ENCODE measurements at places on chromosomes 1 and 21. TPM values are rescaled to one million over a fixed set of nuclear protein-coding genes. Genes with fewer than 3 reads are reported as not detected.

GRCh38 chr21:30979054-30979453 is 59.2 kb downstream of the KRTAP19-8 start:
- DNase-seq, result no peak

IFI44L gene
- total RNA-seq, result 16.1 TPM

MYBPH gene
- not detected for total RNA-seq

GRCh38 chr1:159867664-159868026 is 5.2 kb upstream of the VSIG8 start:
- DNase-seq, result no peak

GRCh38 chr1:200729863-200730262 is 8.8 kb upstream of the CAMSAP2 start:
- no peak for DNase-seq

ACTL8 gene
- not detected for total RNA-seq

DNA sequence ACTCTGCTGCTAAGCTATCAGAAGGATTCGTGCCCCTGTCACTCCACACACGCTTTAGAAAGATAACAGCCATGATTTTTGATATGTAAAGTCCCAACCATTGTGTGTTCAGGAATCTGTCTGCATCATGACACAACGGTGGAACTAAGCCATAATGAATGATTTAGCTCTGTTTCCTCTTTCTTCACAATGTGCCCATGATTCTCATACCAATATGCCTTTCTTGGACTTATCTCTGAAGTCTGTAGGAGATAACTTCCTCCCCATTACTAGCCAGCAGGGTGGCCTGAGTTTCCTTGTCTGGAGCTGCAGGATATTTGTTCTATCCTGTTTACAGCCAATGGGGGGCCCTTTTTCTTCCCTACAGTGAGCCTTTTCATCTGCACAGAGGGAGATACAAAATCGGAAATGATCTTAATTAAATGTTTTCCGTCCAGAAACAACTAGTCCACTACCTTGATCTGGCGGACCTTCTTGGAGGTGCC is 511.7 kb downstream of the USP25 start:
- DNase-seq, result no peak

DNA sequence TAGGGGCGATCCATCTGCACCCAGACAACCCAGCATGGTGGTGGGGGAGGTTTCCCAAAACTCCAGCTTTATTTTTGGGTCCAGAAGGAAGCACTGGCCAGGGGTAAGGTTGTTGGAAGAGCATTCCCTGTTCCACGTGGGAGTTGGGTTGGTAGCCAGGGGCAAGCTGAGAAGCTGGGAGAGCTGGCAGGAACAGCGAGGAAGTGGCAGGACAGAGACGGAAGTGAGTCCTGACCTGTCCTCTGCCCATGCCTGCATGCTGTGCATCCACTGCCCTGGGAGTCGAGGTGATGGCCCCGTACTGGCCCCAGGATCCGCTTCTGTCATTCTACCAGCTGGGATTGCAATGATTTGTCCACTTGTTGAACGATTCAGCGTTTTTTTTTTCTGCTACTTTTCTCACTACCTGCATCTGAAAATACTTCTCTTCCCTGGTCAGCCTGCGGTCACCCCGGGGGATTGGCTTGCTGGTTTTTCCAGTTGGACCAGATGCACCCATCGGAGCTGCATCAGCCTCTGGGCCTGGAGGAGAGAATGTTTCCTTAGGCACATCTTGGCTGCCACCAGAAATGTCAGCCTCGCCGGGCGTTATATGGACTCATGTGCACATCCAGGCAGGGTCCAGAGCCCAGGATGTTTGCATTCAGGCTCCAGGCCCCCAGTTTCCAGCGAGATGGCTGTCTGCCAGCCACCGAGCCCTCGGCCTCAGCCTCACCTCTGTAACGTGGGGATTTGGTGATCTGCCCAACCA is 28.3 kb upstream of the TMPRSS2 start:
- no peak for DNase-seq

DNA sequence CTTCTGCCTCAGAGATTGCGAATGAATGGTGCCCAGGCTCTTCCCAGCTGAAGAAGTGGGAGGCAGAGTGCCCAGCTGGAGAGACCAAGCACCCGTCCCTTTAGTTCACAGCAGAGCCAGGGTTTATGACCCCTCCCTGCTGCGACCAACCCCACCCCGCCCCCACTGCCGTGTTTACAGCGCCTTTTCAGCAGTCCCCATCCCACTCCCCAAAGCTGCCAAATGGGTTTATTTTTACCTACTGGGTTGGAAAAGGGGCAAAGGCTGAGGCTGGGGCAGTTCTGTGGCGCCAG is 23.6 kb downstream of the DYRK3 start:
- no peak for DNase-seq

GGPS1 gene
- 75.6 TPM for total RNA-seq

DNA sequence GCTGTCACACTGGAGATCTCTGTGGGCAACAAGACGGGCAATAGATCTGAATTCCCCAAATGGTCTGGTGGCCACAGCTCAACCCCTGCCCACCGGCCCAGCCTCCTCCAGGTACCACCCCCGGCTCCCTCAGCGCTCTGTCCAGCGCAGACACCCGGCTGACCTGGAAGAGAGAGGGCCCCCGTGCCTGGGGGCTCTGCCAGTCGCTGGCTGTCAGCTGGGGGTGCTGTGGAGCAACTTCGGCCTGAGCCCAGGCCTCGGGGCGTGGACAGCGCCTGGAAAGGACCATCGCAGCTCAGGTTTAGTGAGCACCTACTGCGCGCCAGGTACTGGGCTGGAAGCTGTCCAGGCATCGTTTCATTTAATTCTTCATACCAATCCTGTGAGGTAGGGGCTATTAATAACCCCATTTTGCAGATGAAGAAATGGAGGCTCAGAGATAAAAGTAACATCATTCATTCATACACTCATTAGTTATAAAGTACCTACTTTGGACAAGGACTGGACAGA is 51.0 kb downstream of the AHDC1 start:
- DNase-seq, result no peak

- no peak for DNase-seq
These were observed 609.1 kb downstream of the PTPRC start for GRCh38 chr1:199247891-199248290.

DNA sequence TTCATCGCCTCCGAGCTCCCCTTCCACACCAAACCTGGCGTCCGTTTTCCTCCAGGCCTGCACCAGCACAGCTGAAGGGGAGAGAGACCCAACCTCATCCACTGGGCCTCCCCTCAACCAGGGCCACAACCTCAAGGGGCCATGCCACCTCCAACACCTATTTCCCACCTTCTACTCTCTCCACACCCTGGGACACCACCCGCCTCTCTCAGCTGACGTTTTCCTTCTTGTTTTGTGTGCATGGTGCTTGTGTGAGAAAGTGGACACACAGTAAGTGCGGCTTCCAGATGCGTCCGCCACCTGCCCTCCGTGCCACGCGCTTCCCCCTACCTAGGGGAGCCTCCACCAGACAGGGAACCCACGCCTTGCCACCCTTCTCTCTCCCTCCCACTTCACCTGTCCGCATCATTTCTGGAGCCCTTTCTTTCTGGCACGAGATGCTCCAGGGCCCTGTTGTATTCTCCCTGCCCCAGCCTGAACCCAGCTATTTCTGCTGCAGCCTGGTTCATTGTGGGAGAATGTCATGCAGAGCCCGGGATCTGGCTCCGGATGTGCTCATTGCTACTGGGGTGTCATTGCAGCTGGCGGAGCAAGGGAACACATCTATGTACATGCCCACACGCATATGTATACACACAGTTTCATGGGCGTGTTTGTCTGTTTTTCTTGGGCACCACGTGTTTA is 1.3 kb upstream of the GNB1 start:
- no peak for DNase-seq

GRCh38 chr21:14858311-14858710 is 206.5 kb downstream of the NRIP1 start:
- no peak for DNase-seq

- no peak for DNase-seq
These were observed 5.6 kb upstream of the PTCH2 start for GRCh38 chr1:44848456-44849181.

- no peak for DNase-seq
These were observed 22.2 kb downstream of the KCNN3 start for GRCh38 chr1:154847891-154848290.

HNRNPCL1 gene
- total RNA-seq, result not detected

LRRN2 gene
- 0.82 TPM for total RNA-seq

NMNAT1 gene
- total RNA-seq, result 3.4 TPM

SYPL2 gene
- total RNA-seq, result not detected

DNA sequence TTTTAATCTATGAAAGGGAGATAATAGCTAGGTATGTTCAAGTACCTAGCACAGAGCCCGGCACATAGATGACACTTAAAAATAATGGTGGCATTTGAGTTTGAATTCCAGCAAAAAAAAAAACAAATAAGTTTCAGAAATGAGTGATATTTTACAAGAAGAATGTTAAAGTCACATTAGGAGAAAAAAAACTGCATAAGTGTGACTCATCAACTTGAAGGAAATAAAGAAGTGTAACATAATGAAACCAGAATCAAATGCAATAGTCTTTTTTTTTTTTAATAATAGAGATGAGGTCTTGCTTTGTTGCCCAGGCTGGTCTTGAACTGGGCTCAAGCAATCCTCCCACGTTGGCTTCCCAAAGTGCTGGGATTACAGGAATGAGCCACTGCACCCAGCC is 17.1 kb downstream of the DNASE2B start:
- no peak for DNase-seq

DNA sequence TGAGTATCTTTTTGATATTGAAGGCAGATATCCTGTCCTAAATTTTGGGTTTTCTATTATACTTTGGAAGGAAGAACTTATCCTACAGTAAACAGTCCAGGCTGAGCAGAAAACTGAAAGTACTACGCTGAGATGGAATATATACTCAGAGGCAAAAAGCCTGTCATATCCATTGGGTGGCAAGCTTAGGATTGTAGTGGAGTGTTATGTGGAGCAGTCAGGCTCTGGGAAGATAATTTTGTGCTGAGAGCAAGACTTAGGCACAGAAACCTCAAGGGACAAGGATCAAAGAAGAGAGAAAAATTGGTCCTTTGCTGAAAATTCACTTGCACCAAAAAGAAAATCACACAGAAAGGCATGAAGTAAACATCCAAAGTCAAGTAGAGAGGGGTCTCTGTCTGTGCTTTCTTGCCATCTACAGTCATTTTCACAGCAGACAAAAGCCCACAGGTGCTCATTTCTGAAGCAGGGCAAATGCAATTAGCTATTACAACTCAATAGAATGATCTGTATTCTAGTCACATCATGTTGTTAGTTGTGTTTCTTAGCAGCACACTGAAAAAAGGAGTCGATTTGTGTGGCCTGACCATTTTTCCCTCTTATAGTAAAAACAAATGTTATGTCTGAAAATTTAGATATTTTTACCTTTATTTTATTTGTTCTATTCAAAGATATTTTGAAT is 38.5 kb downstream of the CRB1 start:
- DNase-seq, result no peak

GRCh38 chr21:44923480-44924084 is 2.9 kb upstream of the ITGB2 start:
- DNase-seq, result no peak

BTBD19 gene
- total RNA-seq, result 1.5 TPM

GRCh38 chr1:81364088-81364487 is 436.6 kb upstream of the ADGRL2 start:
- no peak for DNase-seq

CLIC6 gene
- not detected for total RNA-seq

GNG5 gene
- 78.3 TPM for total RNA-seq

TNFRSF14 gene
- 1.5 TPM for total RNA-seq

DNA sequence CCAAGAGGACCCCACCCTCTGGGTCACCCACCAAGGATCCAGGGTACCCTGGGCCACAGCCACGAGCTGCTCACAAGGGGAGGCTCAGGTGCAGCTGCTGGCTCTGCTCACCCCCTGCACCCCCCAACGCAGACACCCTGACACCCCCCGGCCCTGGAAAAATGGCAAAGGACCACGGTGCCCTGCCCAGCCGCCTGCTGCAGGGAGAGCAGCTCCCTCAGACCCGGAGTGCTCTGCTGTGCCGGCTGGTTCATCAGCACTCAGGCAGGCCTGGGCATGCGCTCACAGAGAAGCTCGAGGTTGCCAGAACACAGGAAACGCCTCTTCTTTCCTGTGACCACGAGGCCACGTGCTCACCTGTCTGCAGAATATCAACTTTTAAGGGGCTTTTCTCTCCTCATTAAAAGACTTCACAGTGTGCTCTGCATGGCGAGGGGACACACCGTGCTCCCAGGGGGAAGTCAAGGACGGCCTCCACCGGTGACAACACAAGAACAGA is 4.3 kb upstream of the C1QTNF12 start:
- no peak for DNase-seq

DNA sequence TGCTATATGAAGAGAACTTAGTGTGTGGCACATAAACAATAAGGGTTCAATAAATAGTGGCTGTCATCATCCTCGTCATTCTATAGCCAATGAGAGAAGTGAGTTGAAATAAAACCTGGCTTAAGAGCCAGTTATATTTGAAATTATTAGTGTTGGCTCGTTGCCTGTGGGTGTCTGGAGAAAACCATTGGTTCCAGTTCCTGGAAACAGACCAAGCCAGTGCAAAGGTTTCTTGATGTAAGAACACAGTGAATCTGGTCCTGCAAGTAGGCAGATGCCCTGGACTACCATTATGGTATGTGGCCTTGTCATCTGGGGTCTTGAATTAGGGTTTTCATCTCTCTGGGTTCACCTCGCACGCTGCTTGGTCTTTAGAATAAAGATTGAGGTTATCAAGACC is 43.3 kb downstream of the URB2 start:
- DNase-seq, result no peak

DNA sequence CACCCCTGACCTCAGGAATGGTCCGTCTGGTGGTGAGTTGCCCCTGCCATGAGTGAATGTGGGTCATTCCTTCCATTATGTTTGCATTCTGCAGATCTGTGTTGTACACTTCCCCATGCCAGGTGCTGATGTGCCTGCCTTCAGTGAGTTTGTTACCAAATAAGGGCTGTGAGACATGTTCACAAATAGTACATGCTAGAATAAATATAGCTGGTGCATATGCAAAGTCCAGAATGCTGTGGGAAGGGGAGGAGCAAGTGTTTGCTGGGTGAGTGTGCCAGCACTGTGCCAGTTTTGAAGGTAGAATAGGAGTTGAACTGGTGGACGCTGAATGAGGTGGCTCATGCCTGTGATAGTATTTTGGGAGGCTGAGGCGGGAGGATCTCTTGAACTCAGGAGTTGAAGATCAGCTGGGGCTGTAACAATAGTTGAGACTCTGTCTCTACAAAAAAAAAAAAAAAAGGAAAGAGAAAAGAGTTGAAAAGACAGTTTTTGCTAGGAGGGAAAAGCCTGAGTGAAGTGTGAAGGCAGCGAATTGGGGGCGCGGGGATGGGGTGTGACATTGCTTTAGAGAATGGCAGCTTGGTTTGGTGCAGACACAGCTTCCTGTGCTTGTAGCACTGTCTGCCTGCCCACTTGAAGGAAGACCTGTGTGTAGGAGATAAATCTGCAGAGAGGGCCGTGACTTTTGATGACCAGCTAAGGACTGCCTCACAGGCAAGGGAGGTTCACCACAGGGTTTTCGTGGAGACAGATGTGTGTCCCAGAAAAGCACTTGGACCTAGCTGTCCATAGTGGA is 61.1 kb downstream of the LGR6 start:
- no peak for DNase-seq

GRCh38 chr1:108848806-108849205 is 8.1 kb downstream of the AKNAD1 start:
- DNase-seq, result no peak

DNA sequence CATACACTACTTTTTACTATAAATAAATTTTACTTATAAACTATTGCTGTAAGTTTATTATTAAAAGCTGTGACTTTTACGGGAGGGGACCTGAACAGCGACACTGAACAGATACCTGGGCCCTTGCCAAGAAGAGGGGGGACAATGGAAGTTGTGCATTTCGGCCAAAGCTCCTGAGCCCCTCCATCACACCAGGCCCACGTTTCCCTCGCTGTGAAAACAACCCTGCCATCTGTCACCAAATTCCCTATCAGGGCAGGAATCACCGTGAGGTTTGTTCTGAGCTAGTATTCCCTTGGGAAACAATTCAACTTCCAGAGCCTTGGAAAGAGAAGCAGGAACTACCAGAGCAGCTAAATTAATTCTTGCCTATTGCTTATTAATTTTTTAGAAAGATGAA is 37.0 kb downstream of the VTCN1 start:
- DNase-seq, result no peak
